ENCODE measurements at places on chromosomes 4 and X. TPM values are rescaled to one million over a fixed set of nuclear protein-coding genes. Genes with fewer than 3 reads are reported as not detected.

GRCh38 chr4:169484485-169484884 is 127.9 kb downstream of the NEK1 start:
- H3K36me3 ChIP-seq: no peaks in the 10 kb centered on the region
- DNase-seq: no peak
- no peak overlapping the region for H3K27ac ChIP-seq

- no peaks in the 10 kb centered on the region for H3K4me1 ChIP-seq
- H3K27me3 ChIP-seq: peaks cover 4% of the 10 kb centered on the region
- H3K27ac ChIP-seq: no peak overlapping the region
- H3K4me3 ChIP-seq: no peak overlapping the region
- DNase-seq: no peak
- no peaks in the 10 kb centered on the region for H3K36me3 ChIP-seq
These were observed 131.0 kb downstream of the DCLK2 start for GRCh38 chr4:150209140-150209829.

- no peak overlapping the region for H3K27ac ChIP-seq
- no peaks in the 10 kb centered on the region for H3K27me3 ChIP-seq
- H3K36me3 ChIP-seq: no peaks in the 10 kb centered on the region
- no peak overlapping the region for H3K4me3 ChIP-seq
- no peaks in the 10 kb centered on the region for H3K4me1 ChIP-seq
These were observed 33.8 kb upstream of the ARMCX2 start for GRCh38 chrX:101693476-101693875.

GRCh38 chr4:25107827-25108516 is 52.3 kb downstream of the SEPSECS start:
- no peaks in the 10 kb centered on the region for H3K4me1 ChIP-seq
- no peak overlapping the region for H3K27ac ChIP-seq
- H3K36me3 ChIP-seq: no peaks in the 10 kb centered on the region

GRCh38 chrX:24619647-24620046 is 27.5 kb downstream of the PCYT1B start:
- no peak overlapping the region for H3K4me3 ChIP-seq
- no peaks in the 10 kb centered on the region for H3K4me1 ChIP-seq
- H3K36me3 ChIP-seq: no peaks in the 10 kb centered on the region

The PTPN13 gene
- polyA plus RNA-seq: 11.9 TPM

DNA sequence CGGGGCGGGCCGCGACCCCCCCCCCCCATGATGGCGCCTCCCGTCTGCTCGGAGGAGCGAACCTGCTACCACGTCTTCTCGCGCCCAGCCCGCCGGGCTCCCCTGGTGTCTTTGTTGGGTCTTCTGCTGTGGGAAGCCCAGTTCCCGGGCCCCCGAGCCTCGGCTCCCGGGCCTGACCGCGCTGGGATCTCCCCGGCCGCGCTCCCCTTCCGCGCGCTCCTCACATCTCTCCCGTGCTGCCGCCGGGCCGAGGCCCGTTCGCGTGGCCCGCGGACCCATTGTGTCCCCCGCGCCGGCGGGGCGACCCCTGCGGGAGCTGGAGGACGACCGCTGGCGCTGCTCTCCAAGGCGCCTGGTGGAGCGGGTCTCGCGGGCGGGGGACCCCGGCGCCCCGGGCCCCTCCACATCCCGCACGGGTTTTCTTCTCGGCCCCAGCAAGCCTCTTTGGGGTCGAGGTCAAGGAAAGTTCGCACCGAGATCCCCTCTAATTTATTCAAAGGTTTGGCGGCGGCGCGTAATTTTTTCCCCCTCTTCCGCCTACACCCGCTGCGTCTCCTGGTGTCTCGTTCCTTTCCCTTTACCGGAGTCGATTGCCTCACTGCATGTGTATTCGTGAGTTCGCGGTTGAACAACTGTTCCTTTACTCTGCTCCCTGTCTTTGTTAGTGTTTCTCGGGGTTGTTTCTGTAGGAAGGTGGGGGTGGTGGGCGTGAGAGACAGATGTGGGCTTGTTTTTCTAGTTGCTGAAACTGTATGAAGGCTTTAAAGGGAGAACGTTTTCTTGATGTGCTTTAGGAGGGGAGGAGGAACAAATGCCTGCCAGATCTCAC is 770 bp downstream of the SMAD1 start:
- no peak overlapping the region for H3K4me3 ChIP-seq
- peak; percentile 7 for DNase-seq
- peaks cover 3% of the 10 kb centered on the region for H3K4me1 ChIP-seq
- H3K27me3 ChIP-seq: no peaks in the 10 kb centered on the region

The CXCL6 gene
- polyA plus RNA-seq: not detected

DNA sequence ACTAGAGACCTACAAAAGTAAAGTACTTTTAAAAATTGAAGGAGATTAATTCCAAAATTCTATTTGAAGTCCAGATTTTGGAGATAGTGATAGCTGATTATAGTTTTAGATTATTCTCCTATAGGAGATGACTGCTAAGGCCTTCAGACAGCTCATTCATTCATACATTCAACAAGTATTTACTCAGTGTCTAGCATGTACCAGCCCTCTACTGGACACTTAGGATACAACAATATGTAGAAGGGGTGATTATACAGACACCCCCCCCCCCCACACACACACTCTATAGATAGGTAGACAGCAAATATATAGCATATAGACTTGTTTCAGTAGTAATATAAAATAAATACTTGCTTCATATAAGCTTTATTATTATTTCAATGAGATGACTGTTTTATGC is 60.4 kb upstream of the TAF9B start:
- DNase-seq: no peak
- H3K36me3 ChIP-seq: no peaks in the 10 kb centered on the region
- H3K4me3 ChIP-seq: no peak overlapping the region
- H3K27ac ChIP-seq: no peak overlapping the region
- no peaks in the 10 kb centered on the region for H3K27me3 ChIP-seq
- H3K4me1 ChIP-seq: no peaks in the 10 kb centered on the region

- no peak overlapping the region for H3K4me3 ChIP-seq
- no peaks in the 10 kb centered on the region for H3K36me3 ChIP-seq
- peak overlapping the region; percentile 21 for H3K27ac ChIP-seq
- no peaks in the 10 kb centered on the region for H3K27me3 ChIP-seq
- DNase-seq: peak; percentile 78
These were observed 4.3 kb downstream of the ELOVL6 start for GRCh38 chr4:110193822-110194761.
